ENCODE measurements at places on chromosomes 11 and 22.

DNA sequence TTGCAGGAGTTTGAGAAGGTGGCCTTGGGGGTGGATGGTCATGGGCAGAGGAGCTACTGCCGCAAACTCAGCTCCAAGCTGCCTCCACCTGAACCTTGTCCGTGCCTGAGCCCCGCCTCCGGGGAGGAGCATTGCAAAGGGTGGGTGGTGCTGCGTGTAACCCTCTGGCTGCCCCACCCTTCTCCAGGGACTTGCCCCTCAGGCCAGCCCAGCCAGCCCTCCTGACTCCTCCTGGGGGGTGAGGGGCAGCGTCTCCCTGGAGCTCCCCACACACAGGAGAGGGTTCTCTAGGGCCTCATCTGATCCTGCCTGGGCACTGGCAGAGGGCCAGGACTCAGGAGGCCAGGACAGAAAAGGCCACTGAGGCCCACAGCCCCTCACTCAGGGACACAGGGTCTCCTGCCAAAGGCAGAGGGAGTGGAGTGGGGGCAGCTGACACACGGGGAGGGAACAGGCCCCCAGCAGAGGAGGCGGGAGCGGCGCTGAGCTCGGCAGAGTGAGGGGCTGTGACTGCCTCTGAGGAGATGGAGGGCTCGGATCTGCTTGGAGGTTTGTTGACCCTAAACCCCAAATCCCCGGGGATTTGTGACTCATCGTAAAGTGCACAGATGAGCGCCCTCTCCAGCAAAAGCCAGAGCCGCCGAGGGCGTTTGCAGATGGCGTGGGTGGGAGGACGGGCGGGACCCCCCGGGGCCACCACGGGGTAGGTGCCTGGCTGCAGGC lies 12.8 kb downstream of the BRSK2 start:
- DNase-seq = no peak

- DNase-seq = peak; percentile 10
Observed at GRCh38 chr11:130403271-130403804, 25.1 kb downstream of the ADAMTS8 start.

GRCh38 chr22:41920271-41920976 lies 5.5 kb upstream of the SHISA8 start:
- peak; percentile 50 for DNase-seq

GRCh38 chr11:132784441-132784840 lies 747.9 kb downstream of the OPCML start:
- peak; percentile 35 for DNase-seq

- DNase-seq = no peak
Observed at GRCh38 chr11:133718238-133718637, 127.1 kb downstream of the SPATA19 start.

GRCh38 chr11:8567602-8568198 lies 26.3 kb downstream of the STK33 start:
- no peak for DNase-seq

- DNase-seq = no peak
Observed at GRCh38 chr22:30891443-30891755, 77.2 kb downstream of the MORC2 start.

DNA sequence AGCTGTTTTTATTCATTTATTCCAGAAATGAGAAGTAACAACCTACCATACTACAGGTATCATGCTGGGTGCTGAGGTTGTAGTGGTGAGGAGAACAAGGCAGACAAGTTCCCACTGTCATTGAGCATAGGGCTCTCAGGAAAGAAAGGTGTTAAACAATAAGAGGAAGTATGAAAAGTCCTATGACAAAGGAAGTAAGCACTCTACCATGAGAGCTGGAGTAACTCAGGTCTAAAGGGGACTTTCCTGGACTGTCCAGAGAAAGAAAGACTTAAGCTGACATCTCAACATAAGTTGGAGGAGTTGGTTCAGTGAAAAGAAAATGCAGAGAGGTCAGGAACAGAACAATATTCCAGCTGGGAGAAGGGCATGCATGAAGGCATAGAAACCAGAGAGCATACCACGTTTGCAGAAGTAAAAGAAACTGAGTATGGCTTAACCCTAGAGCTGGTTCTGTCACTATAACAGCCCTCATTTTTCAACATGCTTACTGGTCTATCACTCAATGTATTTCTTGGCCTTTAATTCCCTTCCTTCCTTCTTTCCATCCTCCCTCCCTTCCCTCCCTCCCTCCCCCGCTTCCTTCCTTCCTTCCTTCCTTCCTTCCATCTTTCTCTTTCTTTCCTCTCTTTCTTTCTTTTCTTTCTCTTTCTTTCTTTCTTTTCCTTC lies 137.8 kb upstream of the BDNF start:
- no peak for DNase-seq

GRCh38 chr22:28002181-28002700 lies 83.2 kb upstream of the PITPNB start:
- DNase-seq = no peak

GRCh38 chr11:28512143-28512756 lies 404.1 kb downstream of the METTL15 start:
- no peak for DNase-seq

GRCh38 chr11:6648501-6648900 lies 7.1 kb downstream of the DCHS1 start:
- DNase-seq = no peak

DNA sequence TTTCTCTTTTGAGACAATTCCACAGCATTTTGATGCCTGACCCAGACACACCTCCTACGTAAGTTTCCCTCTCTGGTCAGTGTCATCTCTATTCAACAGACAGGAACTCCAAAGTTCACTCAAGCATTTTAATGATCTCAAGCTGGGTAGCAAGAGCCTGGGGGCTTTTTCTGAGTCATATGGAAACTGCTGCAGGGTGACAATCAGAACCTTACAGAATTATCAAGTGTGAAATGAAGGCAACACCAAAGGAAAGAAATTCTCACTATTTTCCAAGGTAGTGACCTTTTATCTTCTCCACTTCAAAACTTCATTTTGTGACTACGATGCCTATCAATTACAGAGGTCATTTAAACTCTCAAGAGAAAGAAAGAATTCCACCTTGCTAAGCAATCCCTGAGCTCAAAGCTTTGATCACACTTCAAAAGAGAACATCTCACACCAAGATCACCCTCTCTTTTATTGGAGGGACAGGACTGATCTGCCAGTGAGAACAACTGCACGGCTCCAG lies 229.0 kb upstream of the ZC3H12C start:
- DNase-seq = no peak

GRCh38 chr22:21898354-21898896 lies 31.0 kb upstream of the MAPK1 start:
- no peak for DNase-seq

- DNase-seq = no peak
Observed at GRCh38 chr22:38455530-38456271, 702 bp upstream of the KCNJ4 start.

GRCh38 chr11:79441461-79441875 lies 638 bp upstream of the TENM4 start:
- DNase-seq = peak; percentile 17

GRCh38 chr11:20103281-20103680 lies 57.0 kb downstream of the DBX1 start:
- DNase-seq = no peak

- DNase-seq = no peak
Observed at GRCh38 chr22:42396621-42397331, 35.4 kb downstream of the NFAM1 start.

- DNase-seq = no peak
Observed at GRCh38 chr11:1484061-1484671, 2.4 kb downstream of the MOB2 start.

- no peak for DNase-seq
Observed at GRCh38 chr22:37568448-37569008, 8.2 kb downstream of the CDC42EP1 start.

GRCh38 chr11:72242141-72242540 lies 1.8 kb downstream of the PHOX2A start:
- DNase-seq = no peak

DNA sequence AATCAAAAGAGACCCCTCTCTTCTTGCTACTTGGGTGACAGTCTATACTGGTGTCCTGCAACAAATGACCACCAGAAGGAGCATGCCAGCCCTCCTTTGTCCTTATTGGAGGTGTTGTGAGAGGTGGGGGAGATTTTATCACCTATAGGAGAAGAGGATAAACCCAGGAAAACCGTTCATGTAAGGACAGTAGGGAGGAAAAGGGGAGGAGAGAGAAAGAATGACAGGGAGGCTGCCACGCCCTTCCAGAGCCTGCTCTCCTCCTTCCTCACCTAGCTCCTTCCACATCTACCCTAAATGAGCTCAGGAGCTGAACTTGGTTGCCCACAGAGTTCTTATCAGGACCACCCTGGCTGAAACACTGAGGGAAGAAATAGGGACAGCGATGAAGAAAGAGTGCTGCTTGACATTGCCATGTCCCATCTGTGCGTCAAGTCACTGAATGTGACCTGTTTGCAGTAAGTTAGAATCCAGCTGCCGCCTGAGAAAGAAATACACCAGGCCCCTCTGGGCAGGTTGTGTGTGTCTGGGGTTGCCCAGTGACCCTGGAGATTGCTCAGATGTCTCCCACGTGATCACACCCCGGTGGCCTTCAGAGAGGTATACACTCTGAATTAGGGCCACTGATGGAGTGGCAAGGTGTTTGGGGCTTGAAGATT lies 40.4 kb upstream of the ETS1 start:
- no peak for DNase-seq

GRCh38 chr22:43187171-43188099 lies 501 bp upstream of the TTLL12 start:
- peak; percentile 92 for DNase-seq

DNA sequence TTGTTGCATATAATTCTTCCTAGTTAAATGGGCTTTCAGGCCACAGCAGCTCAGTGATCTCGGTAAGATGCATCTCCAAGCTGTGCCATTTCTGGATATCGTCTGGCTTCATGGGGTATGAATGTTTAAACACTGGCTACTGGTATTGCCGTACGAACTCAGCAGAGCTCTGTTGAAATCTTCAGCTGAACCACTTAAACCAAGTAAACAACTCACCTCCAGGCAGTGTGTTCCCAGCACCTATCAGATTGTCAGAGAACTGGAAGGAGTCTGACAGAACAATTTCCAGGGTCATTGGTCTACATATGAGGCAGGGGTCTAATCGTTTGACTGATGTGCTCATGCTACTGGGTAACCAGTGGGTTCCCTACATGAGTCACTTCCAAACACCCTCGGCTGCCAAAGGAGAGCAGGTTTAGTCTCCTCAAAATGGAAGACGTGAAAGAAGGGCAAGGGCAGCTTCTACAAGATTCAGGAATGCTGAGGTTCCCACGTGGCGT lies 93.2 kb upstream of the BMAL1 start:
- no peak for DNase-seq

GRCh38 chr11:61814958-61815789 lies 1.6 kb downstream of the FADS1 start:
- DNase-seq = peak; percentile 93

DNA sequence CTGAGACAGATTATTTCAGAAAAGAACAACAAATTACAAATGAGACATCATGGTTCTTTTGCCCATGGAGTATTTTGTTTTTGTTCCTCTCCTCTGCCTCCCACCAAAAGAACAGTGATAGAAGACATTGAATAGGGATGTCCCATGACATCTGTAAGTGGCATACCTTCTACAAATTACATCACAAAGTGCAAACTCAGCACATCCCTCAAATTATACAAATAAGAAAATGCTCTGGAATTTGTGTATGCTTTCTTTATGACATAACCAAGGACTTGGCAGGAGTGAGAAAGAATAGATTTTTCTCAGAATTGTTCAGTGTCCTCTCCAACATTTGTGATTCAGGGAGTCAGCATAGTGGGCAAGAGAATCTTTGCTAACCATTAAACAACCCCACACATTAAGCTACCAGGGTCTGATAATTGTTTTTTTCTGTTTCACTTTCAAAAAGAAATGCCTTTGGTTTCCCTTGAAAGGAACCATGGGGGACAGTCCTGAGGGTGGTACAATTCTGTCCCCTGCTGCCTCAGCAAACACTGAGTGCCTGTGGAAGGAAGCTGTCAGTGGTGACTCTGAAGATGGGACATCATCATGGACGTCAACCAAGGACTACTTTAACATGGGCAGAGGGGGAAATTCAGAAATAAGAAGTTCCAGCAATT lies 430.3 kb downstream of the AASDHPPT start:
- no peak for DNase-seq

GRCh38 chr11:12512132-12512531 lies 134.8 kb downstream of the PARVA start:
- DNase-seq = no peak

DNA sequence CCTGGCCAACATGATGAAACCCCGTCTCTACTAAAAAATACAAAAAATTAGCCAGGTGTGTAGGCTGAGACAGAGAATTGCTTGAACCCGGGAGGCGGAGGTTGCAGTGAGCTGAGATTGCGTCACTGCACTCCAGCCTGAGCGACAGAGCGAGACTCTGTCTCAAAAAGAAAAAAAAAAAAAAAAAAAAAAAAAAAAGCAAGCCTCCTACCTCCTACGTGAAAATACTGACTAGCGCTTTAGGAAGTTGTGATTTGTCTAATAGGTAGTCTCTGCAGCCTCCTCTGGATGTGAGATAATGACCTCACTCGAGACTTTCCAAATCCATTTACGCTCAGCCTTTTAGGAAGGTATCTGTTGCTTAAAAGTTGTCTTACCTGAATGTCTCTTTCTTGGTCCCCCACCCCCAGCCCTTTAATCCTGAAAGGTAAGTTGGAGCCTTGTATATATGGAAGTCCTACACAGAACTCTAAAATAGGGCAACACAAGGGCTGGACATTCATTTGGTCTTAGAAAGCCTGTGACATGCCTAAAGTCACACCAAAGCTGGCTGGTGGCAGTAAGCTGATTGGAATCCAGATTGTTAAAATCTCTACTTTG lies 5.5 kb downstream of the SEPTIN3 start:
- DNase-seq = no peak

Data from substantia nigra (tissue), 51 donors.